Activated CD4-positive, alpha-beta memory T cell treated with anti-CD3 and anti-CD28 coated beads for 36 hours (primary cell): ENCODE measurements at places on chromosomes 3 and 15. TPM values are rescaled to one million over a fixed set of nuclear protein-coding genes. Genes with fewer than 3 reads are reported as not detected.

PHLDB2 gene
- total RNA-seq: 2.1 TPM

MESP2 gene
- total RNA-seq: not detected

CNTN4 gene
- total RNA-seq: not detected

ZMYND10 gene
- total RNA-seq: 1.00 TPM

SATB1 gene
- 561 TPM for total RNA-seq

CYP11A1 gene
- total RNA-seq: 0.29 TPM

RHCG gene
- not detected for total RNA-seq

GOLGA6L7 gene
- not detected for total RNA-seq

CLRN1 gene
- not detected for total RNA-seq

TRIM42 gene
- total RNA-seq: not detected

UBL7 gene
- 52.3 TPM for total RNA-seq

ANKRD63 gene
- not detected for total RNA-seq

DZIP1L gene
- not detected for total RNA-seq

CASR gene
- 0.14 TPM for total RNA-seq

LHFPL4 gene
- total RNA-seq: not detected

GNL3 gene
- 167 TPM for total RNA-seq

ACKR2 gene
- total RNA-seq: 0.74 TPM

TMC3 gene
- not detected for total RNA-seq

OIP5 gene
- total RNA-seq: 13.0 TPM

RPL4 gene
- 5,211 TPM for total RNA-seq

EIF4E3 gene
- total RNA-seq: 37.6 TPM

SPG21 gene
- 73.0 TPM for total RNA-seq

LNP1 gene
- total RNA-seq: 2.3 TPM

PDIA3 gene
- total RNA-seq: 291 TPM

CILP gene
- total RNA-seq: 0.05 TPM

MAPKAPK3 gene
- total RNA-seq: 186 TPM

SLC6A20 gene
- not detected for total RNA-seq

ARNT2 gene
- 0.38 TPM for total RNA-seq

ROPN1B gene
- not detected for total RNA-seq
